Activated T-helper 1 cell treated with anti-CD3 and anti-CD28 coated beads, Interleukin-2, amount 50 U/mL, for 16 hours (primary cell): ENCODE measurements at places on chromosomes 13 and 19.

- DNase-seq: no peak
Observed at GRCh38 chr19:51789061-51789795, 5.7 kb upstream of the FPR3 start.

GRCh38 chr13:114099918-114100445 is 32.4 kb downstream of the RASA3 start:
- DNase-seq: no peak

GRCh38 chr13:103517066-103517767 is 451.0 kb upstream of the SLC10A2 start:
- no peak for DNase-seq

DNA sequence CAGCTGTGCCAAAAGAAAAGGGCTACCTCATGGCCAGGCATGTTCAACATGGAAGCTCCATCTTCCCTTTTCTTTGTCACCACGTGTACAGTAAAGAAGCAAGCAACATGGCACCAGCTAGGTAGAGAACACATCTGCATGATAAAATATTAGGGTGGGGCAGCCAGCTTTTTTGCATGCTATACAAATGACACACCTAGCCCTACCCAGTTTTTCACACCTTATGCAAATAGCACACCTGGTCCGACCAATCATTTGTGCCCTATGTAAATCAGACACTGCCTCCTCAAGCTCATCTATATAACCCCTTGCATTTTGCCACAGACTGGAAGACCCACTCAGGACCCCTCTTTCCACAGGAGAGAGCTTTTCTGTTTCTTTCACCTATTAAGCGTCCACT is 85.5 kb downstream of the STOML3 start:
- DNase-seq: no peak

- DNase-seq: no peak
Observed at GRCh38 chr19:33612928-33613619, 8.7 kb upstream of the CHST8 start.

DNA sequence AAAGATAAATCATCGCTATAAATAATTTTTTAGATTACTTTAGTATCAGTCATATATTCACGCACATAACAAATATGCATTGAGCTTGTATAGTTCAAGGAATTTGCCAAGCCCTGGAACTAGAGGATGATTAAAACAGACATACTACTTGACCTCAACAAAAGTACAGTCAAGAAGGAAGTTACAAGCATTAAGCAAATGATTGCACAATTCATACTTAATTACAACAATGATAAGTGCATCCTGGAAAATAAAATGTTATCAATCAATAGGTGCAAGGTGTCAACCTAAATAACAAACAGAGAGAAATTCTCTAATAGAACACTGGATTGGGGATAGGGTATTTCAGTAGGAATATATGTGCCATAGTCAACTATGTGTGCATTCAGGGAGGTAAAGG is 491.2 kb downstream of the GPC5 start:
- no peak for DNase-seq

- no peak for DNase-seq
Observed at GRCh38 chr13:97234742-97235141, 12.6 kb downstream of the MBNL2 start.

DNA sequence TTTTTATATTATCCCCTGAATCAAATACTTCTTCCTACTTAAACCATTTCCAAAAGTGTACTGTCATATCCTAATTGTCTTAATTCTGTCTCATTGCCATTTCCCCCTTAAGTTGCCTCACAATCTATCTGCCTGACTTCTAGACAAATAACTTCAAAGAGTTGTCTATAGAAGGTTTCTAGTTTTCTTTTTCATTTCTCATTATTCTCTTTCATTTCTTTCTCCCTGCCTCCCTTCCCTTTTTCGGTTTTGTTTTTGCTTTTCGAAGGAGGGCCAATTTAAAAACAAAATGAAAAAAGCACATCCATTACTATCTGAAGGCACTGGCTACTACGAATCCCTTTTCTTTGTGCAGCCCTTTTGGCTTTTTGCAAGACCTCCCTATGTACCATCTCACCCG is 367.2 kb downstream of the DNAJC15 start:
- DNase-seq: no peak

DNA sequence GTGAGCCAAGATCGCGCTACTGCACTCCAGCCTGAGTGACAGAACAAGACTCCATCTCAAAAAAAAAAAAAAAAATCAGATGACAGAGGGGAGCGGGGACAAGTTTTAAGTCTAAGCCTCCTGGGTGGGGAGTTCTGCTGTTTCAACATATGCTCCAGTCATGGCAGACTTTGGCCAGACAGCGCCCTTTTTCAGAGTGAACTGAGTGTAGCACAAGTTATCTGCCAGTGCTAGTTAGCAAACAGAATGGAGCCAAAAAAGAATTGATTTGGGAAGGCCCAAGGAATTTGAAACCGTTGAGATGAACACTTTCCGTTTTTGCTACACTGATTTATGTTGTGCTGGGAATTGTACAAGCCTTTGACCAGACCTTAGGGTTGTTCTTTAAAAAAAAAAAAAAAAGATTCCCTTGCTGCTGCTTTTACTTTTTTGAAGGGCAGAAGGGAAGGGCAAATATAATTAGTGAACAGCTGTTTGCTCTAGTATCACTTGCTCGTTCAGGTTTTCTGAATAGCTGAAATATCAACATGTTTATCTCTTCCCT is 5.7 kb downstream of the ACTN4 start:
- no peak for DNase-seq
